Activated CD4-positive, alpha-beta T cell treated with anti-CD3 and anti-CD28 coated beads, Interleukin-2, amount 10 ng/mL, durations not matched to agents 7 days and 5 days (primary cell): ENCODE measurements at places on chromosomes 7 and 10. TPM values are rescaled to one million over a fixed set of nuclear protein-coding genes. Genes with fewer than 3 reads are reported as not detected.

CDC14C gene
- not detected for total RNA-seq

NOLC1 gene
- 81.3 TPM for total RNA-seq

DNA2 gene
- 28.4 TPM for total RNA-seq

HMX3 gene
- total RNA-seq = not detected

SLC26A5 gene
- not detected for total RNA-seq

THAP5 gene
- total RNA-seq = 36.1 TPM

ITGB1 gene
- 98.4 TPM for total RNA-seq

CCL24 gene
- not detected for total RNA-seq

DLX5 gene
- total RNA-seq = not detected

NUTM2D gene
- 1.5 TPM for total RNA-seq

PNLIPRP3 gene
- total RNA-seq = not detected

RBM20 gene
- total RNA-seq = not detected

RADIL gene
- total RNA-seq = 0.84 TPM

BICC1 gene
- not detected for total RNA-seq

AMPH gene
- total RNA-seq = 0.23 TPM

ANKRD22 gene
- 0.17 TPM for total RNA-seq

PRKCQ gene
- total RNA-seq = 69.5 TPM

GOLGA7B gene
- 12.6 TPM for total RNA-seq

IFIT1 gene
- total RNA-seq = 45.0 TPM

SEMA3C gene
- total RNA-seq = not detected

MRLN gene
- not detected for total RNA-seq

MKI67 gene
- total RNA-seq = 328 TPM

TCF7L2 gene
- 0.81 TPM for total RNA-seq

TWIST1 gene
- total RNA-seq = 0.12 TPM

RET gene
- 0.10 TPM for total RNA-seq

PKD2L1 gene
- total RNA-seq = not detected

SPDYE8 gene
- total RNA-seq = not detected

GPR26 gene
- total RNA-seq = not detected

TMEM229A gene
- not detected for total RNA-seq

HABP2 gene
- total RNA-seq = not detected

NEUROG3 gene
- not detected for total RNA-seq

CFTR gene
- total RNA-seq = not detected

FAM180A gene
- total RNA-seq = not detected

SEMA3A gene
- total RNA-seq = 1.3 TPM

SYT15 gene
- total RNA-seq = 1.2 TPM
